ENCODE measurements at places on chromosomes 13 and 19. TPM values are rescaled to one million over a fixed set of nuclear protein-coding genes. Genes with fewer than 3 reads are reported as not detected.

PLIN5 gene
- 0.96 TPM for total RNA-seq

ZNF112 gene
- total RNA-seq, result 3.4 TPM

RDH8 gene
- not detected for total RNA-seq

ZNF615 gene
- total RNA-seq, result 9.6 TPM

ZNF578 gene
- 1.9 TPM for total RNA-seq

PRKCG gene
- total RNA-seq, result under 0.01 TPM

All from tracheal epithelial cell (primary cell).